ENCODE measurements at places on chromosomes 7 and 10.

- no peak for DNase-seq
Measured at GRCh38 chr10:123449234-123449962, 216.8 kb upstream of the GPR26 start.

GRCh38 chr10:55232553-55232952 lies 431.5 kb upstream of the PCDH15 start:
- no peak for DNase-seq

GRCh38 chr10:32095116-32095733 lies 39.0 kb upstream of the KIF5B start:
- no peak for DNase-seq

GRCh38 chr7:131613909-131614308 lies 57.5 kb upstream of the PODXL start:
- DNase-seq: no peak

GRCh38 chr7:81777697-81778096 lies 7.8 kb upstream of the HGF start:
- no peak for DNase-seq

DNA sequence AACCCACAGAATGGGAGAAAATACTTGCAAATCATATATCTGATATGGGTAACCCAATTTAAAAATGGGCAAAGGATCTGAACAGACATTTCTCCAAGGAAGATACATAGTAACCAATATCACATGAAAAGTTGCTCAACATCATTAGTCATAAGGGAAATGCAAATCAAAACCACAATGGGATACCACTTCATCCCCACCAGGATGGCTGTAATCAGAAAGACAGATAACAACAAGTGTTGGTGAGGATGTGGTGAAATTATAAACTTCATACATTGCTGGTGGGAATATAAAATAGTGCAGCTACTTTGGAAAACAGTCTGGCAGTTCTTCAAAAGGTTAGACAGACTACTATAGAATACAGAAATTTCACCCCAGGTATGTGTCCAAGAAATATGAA lies 19.3 kb downstream of the AOC1 start:
- DNase-seq: no peak

DNA sequence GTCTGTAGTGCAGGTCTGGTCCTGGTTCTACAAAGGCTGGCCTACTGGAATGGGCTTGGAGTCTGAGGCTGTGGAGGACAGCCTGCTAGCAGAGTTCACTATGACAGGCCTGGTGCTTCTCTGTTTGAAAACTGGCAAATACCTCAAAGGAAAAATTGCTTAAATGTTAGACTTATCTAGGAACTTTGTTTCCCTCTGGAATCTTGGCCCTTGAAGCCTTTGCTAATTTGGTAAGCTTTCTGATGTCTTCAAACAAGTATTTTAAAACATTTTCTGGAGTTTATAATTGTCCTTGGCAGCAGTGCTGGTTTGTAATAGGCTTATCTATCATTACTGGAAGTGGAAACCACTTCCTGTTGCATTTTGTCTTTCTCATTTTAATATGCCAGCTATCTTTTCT lies 139.7 kb downstream of the TMEM26 start:
- DNase-seq: no peak

DNA sequence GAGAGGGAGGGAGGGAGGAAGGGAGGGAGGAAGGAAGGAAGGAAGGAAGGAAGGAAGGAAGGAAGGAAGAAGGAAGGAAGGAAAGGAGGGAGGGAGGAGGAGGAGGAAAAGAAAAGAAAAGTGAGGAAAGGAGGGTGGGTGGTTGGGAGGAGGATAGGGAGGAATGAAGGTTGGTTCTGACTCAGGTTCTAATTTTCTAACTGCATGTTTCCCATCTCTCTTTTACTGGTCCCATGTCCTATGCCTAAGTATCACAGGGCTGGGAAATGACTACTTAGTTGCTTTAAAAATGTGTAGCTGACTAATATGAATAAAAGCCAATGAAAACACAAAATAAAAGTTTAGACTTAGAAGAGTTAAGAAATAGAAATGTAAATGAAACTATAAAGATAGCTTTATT lies 890.9 kb upstream of the POT1 start:
- no peak for DNase-seq

- no peak for DNase-seq
Measured at GRCh38 chr7:148664324-148664723, 34.4 kb upstream of the CUL1 start.

- no peak for DNase-seq
Measured at GRCh38 chr7:7688310-7688709, 30.1 kb downstream of the RPA3 start.

GRCh38 chr10:116269619-116270018 lies 3.4 kb downstream of the GFRA1 start:
- no peak for DNase-seq

- no peak for DNase-seq
Measured at GRCh38 chr7:70703785-70704184, 428.2 kb upstream of the GALNT17 start.

- DNase-seq: no peak
Measured at GRCh38 chr10:11959966-11960365, 82.6 kb downstream of the UPF2 start.

- DNase-seq: no peak
Measured at GRCh38 chr7:68576366-68576765, 1021.9 kb upstream of the AUTS2 start.

DNA sequence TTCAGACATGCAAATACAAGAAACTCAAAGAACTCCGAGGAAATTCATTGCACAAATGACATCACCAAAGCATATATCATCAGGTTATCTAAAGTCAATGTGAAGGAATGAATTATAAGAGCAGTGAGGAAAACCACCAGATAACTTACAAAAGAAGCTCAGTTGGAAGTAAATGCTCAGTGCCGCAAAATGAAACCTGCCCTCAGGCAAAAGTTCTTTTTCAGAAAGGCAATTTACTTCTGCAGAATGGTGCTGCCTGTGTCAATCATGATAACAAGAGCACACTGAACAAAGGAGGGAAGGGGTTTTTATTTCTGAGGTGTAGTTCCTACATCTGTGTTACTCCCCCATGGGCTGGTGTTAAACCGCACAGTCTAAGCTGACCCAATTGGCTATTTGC lies 550.6 kb upstream of the SEMA3D start:
- no peak for DNase-seq

GRCh38 chr7:128939075-128939860 lies 1.5 kb downstream of the IRF5 start:
- no peak for DNase-seq

- no peak for DNase-seq
Measured at GRCh38 chr7:32158076-32158475, 87.9 kb upstream of the PDE1C start.

DNA sequence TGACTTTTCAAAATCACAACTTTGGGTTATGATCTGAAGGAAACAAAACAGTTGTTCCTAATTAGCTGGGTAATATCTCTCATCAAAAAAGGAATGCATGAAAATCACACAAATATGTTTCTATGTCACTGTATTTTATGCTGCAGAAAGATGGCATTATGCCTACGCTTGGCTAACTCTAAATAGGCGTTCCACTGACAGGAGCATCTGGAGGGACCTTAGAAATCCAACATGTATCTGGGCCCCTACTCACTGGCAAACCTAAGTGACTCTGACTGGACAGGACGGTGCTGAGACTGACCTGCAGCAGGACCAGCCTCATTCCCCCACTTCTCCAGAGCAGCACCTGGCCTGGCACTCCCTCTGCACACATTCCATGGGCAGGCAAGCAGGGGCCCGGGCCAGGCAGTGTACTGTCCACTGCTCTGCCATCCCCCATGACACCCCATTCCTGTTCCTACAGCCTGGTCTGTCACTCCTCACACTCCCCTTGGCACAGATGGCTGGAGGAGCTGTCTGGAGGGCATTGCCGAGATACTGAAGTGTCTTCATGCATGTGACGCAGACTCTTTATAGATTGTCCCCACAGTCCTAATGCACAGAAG lies 2.6 kb upstream of the MYL7 start:
- no peak for DNase-seq

- DNase-seq: no peak
Measured at GRCh38 chr7:157003756-157004520, 6.5 kb downstream of the MNX1 start.

DNA sequence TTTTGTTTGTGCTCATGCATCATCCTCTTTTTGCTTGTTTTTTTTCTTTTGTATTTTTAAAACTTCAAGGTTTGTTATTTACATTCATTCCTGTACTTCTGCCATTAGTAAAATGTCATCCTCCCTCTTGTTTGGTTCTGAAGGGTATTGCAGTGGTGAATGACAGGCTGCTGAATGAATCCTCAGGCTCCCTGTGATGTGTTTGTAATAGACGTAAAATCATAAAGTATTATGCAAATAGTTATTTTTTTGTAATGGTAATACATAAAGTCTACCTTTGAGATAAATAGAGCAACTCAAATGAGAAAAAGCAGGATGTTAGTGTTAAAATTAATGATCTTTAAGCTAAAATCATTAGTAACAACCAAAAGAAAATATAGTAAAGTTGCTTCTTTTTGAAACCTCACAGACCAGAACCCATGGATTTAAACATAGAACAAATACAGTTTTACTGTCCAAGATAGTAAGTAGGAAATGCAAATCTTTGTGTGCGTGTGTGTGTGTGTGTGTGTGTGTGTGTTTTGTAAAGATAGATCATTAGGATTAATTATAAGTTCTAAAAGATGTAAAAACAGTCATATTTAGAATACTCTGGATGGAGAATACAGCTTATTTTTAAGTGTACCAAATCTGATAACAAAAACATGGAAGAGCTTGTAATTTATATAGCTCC lies 4.5 kb downstream of the GLCCI1 start:
- DNase-seq: no peak

DNA sequence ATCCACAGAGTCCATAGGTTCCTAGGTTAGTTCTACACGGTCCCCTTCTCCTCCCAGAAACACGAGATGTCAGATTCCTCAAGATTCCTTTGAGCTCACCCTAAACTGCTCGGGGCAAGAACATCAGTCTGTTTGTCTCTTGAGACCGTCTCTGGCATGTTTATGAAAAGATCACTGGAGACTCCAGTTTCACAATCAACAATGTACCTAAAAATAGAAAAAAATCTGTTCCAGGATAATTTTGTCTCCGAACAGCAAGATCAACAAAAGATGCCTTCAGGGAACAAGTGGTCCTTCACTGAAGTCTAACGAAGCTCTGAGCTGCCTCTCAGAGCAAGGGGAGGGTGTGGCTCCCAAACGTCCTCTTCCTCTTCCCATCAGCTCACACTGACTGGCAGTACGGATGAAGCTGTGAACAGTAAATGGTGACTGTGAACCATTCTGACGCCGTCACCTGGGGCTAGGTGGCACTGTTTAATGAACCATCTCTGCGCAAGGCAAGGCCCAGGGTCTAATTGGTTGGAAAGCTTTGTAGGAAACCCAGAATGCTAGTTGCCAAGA lies 156.2 kb upstream of the LYZL1 start:
- DNase-seq: no peak

- no peak for DNase-seq
Measured at GRCh38 chr7:42986213-42986612, 54.0 kb downstream of the MRPL32 start.

DNA sequence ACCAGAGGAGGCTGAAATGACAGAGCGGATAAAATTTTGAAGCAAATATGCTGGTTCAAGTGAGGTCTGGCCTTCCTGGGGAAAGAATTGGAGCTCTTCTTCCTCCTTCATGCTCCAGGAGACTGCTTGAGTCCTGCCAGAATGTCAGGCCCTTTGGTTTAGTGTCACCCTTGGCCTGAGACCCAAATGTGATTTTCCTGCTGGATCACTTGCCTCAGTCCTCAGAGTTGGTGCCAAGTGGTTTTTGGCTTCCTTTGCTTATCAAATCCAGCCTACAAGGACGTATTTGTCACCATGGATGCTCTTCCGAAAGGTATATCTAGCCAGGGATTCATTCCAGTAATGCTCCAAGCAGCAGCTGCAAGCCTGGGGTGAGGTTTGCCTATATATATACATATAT lies 118.4 kb downstream of the PLPP4 start:
- DNase-seq: no peak

- DNase-seq: no peak
Measured at GRCh38 chr10:123906884-123907652, 15.5 kb upstream of the CPXM2 start.

GRCh38 chr10:117734731-117735405 lies 192.3 kb downstream of the EMX2 start:
- DNase-seq: no peak

- no peak for DNase-seq
Measured at GRCh38 chr7:116776610-116777289, 85.6 kb upstream of the CAPZA2 start.

GRCh38 chr10:115092555-115093285 lies 445 bp upstream of the ATRNL1 start:
- no peak for DNase-seq

DNA sequence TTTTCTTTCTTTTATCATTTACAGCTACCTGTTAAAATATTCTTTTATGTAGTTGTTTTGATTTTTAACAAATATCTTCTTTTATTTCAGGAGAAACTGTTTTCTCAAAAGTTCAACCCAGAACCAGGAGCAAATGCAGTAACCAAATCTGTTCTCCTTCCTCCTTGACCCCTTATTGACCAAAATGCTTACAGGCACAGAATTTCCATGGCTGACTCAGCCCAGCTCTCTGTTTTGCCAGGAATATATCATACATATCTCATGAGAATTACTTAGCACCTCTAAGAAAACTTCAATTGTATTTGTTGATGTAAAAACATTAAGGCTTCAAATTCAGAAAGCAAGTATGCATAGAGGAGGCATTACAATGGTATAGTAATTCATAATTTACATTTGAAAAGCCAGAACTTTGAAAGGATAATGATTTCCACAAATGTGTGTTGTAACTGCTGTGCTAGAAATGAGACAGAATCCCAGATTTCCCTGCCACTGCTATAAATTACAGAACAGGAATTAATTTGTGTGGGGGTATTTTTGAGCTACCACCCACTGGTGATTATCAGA lies 2.2 kb downstream of the GSAP start:
- no peak for DNase-seq

GRCh38 chr7:85041605-85042216 lies 145.1 kb downstream of the SEMA3D start:
- DNase-seq: no peak

GRCh38 chr7:29105752-29106668 lies 40.3 kb downstream of the CPVL start:
- no peak for DNase-seq

DNA sequence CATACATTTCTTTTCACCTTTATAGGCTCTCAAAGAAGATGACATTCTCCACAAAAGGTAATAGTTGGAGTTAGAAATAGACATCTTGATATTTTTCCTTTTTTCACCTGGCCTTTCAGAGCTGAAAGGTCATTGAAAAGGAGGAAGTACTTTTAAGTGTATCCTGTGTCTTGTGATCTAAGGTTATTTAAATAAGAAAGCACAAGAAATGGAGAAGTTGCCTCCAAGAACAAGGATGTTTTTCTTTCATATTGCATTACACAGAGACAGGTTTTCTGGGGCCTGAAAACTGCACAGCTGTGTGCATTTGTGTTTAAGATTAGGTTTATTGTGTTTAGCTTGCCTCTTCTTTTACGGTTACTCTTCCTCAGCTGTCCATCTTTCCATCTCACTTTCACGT lies 103.4 kb upstream of the SEMA3D start:
- DNase-seq: no peak

- DNase-seq: no peak
Measured at GRCh38 chr7:28065308-28065707, 115.3 kb downstream of the JAZF1 start.

- DNase-seq: no peak
Measured at GRCh38 chr10:107880185-107880584, 715.7 kb upstream of the SORCS1 start.
